ENCODE measurements at places on chromosomes 12 and 14.

- DNase-seq = no peak
These were observed 18.4 kb upstream of the FOS start for GRCh38 chr14:75260025-75260763.

DNA sequence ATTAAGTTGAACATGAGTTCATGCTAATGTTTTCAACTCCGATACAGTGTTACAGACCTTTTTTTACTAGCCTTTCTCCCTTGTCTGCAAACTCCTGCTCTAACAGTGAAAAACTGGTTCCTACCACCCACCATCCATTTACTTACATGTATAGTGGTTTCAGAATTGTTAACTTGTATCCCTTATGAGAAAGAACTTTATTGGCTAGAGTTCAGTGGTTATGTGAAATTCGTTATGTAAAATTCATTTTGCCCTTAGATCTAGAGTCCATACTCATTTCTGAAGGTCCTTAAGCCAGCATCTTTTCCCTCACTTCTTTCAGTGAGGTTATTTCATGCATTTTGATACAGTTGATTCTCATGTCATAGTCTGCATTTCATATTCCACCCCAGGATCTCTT lies 51.0 kb downstream of the PRKCH start:
- DNase-seq = no peak

DNA sequence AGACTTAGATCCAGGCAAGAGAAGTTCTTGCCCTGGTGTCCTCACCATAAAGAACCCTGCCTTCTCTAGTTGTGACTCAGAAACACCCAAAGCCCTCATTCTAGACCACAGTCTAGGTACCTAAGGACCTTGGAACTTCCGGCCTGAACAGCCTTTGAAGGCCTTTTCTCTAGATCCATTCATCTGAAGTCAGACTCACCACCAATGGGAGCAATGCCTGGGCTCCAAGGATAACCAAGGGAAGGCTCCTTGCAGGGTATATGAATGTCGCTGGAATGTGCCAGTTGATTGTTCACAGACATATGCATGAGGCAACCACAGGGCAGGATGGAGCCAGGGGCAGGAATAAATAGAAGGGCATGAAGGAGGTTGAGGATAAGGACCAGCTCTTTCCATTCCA lies 86.3 kb downstream of the PLCZ1 start:
- no peak for DNase-seq

- DNase-seq = no peak
These were observed 23.2 kb downstream of the HAL start for GRCh38 chr12:95972832-95973456.

GRCh38 chr12:77049767-77050353 lies 15.5 kb downstream of the E2F7 start:
- no peak for DNase-seq

DNA sequence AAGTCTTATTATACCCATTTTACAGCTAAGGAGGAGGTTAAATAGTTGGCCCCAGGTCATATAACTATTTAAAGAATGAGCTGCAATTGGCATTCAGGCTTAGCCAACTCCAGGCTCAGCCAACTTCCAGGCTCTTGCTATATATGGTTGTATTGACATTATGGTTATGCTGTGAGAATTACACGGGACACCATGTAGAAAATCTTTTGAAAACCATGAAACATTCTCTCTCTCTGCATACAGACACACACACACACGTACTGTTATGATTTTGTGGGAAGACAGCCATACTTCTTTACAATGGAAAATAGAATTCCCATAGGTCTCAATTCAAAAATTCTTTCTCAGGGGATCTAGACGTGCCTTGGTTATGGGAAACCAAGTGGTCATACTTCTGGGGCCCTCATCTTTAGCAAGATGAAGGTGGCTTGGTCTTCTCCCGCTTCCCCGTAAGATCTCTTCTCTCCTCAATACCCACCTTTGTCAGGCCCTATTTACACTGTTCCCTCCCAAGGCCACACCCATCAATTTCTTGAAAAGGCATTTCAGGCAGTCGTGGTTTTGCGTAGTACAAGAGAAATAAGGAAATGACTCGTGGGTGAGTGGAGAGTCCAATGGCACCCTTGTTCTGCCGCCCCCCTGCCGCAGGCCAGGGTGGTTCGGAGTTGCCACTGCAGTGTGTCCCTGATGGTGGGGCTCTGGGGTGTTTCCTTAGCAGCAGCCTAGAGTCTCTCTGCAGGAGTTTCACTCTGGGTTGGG lies 10.0 kb upstream of the GPRC5A start:
- DNase-seq = no peak

Measured in chondrocyte (in vitro differentiated cells).